Memory B cell (primary cell): ENCODE measurements at places on chromosomes 5 and 9.

GRCh38 chr9:109969011-109969410 is 189.0 kb downstream of the PALM2AKAP2 start:
- DNase-seq = no peak

DNA sequence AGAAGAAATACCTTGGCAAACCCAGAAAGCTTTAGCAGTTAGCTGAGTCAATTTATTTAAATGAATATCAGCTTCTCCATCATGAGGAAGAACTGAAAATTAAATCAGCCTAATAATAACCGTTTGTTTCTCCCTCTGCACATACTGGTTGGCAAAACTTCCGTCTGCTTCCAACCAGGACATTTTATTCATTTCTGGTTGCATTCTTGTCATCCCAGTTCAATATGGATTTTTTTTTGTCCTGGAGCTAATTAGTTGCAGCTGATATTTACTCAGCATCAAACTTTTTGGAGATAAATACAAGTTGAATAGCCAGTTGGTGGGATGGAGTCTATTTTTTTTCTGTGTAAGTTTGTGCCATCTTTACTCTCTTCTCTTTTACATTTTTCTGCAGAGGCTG is 126.5 kb upstream of the GDNF start:
- no peak for DNase-seq

DNA sequence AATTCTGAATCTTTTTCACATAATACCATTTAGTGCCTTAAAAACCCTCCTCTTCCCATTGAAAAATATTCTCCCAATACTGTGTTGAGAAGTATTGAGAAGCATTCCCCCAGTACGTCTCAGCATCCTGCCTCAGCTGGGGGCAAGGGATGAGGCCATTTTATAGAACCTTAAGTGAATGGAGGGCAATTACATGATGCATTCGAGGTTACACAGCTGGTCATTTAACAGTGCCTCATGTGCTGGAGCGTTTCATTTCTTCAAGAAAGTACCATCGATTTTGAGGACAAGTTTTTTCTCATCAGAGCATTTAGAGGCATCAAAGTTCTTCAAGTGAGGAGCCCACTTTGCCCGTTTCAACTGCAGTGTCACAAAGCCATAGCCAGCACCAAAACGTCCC is 135.6 kb downstream of the DOCK2 start:
- DNase-seq = no peak

GRCh38 chr5:53091289-53091688 is 18.3 kb downstream of the MOCS2 start:
- no peak for DNase-seq

GRCh38 chr5:154193283-154193682 is 2.8 kb downstream of the GALNT10 start:
- DNase-seq = no peak

DNA sequence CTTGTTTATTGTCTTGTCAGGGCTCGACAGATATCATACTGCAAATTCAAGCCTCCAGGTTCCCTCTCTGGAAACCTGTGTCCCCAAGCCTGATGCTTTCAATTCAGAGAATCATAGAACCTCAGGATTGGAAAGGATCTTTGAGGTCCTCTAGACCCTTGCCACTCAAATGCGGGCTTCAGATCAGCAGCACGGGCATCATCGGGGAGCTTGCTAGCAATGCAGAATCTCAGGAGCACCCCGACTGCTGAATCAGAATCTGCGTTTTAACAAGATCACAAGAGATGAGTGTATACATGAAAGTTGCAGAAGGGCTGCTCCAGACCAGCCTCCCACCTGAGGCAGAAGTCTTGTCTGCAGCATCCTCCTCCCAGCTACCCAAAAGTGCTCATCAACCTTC is 13.1 kb upstream of the EGFLAM start:
- DNase-seq = no peak

GRCh38 chr5:161001604-161002003 is 149.6 kb upstream of the ATP10B start:
- DNase-seq = no peak

DNA sequence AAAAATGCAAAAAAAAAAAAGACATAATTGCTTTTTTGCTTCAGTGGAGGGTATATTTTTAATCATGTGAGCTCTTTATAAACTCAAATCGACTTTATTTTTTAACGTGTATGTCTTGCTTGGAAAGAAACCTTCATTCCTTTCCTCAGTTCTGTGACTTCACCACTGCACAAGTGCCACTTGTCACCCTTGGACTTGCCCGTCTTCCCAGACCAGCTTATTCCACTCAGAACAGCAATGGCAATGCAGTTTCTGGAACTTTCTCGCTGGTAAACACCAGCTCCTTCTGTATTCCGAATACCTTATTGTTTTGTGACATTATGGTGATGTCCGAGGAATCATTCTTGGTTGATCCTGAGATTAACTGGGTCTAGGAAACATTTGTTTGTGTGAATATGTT is 440.5 kb upstream of the ADAMTS16 start:
- no peak for DNase-seq

- no peak for DNase-seq
Measured at GRCh38 chr5:83919071-83920041, 198.7 kb upstream of the HAPLN1 start.

DNA sequence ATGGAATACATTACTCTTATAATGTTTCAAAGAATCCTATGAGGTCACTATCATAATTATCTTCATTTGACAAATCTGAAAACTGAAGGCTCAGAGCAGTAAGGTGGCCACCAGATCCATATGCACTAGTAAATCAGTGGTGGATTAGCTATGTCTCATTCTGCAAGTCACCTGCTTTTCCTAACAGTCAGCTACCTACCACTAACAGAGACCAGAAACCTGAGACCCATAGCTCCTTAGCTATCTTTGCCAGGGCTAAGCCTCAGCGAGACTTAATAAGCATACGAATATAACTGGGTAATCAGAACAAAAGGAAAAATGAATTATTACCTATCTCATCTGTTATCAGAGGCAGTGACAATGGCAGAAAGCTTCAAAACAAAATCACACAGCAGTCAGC is 118.7 kb downstream of the AUH start:
- DNase-seq = no peak

DNA sequence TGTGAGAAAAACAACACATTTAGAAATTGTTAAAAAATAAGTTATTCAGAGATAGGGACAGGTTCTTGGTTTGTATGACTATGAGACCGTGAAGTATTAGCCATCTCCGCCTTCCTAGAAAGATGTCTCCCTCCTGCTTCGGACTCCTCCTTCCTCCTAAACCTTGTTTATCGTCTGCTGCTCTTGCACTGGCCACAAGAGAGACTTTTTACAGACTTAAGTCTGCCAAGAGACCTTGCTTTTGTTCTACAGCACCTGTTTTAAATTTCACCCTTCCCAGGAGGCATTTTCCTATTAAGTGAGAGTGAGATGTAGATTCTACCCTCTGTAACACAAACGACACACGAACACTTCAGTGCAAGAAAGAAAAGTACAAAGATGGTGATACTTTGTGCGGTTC is 274.6 kb downstream of the ARHGEF28 start:
- no peak for DNase-seq

DNA sequence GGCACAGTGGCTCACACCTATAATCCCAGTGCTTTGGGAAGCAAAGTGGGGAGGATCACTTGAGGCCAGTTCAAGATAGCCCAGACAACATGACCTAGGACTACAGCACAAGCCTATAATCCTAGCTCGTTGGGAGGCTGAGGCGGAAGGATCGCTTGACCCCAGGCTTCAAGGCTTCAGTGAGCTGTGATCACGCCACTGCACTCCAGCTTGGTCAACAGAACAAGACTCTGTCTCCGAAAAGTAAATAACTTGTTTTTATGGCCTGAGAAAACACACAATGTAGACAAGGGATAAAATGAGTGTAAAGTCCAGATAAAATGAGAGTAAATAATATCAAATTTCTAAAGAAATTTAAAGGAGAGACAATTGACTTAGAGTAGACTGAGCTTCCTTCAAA is 26.3 kb downstream of the SHLD3 start:
- DNase-seq = no peak

- DNase-seq = no peak
Measured at GRCh38 chr9:76188286-76188685, 205.9 kb downstream of the RFK start.

- no peak for DNase-seq
Measured at GRCh38 chr5:756865-757345, 27.6 kb downstream of the ZDHHC11B start.

GRCh38 chr5:76838481-76839261 is 11.1 kb upstream of the S100Z start:
- no peak for DNase-seq

DNA sequence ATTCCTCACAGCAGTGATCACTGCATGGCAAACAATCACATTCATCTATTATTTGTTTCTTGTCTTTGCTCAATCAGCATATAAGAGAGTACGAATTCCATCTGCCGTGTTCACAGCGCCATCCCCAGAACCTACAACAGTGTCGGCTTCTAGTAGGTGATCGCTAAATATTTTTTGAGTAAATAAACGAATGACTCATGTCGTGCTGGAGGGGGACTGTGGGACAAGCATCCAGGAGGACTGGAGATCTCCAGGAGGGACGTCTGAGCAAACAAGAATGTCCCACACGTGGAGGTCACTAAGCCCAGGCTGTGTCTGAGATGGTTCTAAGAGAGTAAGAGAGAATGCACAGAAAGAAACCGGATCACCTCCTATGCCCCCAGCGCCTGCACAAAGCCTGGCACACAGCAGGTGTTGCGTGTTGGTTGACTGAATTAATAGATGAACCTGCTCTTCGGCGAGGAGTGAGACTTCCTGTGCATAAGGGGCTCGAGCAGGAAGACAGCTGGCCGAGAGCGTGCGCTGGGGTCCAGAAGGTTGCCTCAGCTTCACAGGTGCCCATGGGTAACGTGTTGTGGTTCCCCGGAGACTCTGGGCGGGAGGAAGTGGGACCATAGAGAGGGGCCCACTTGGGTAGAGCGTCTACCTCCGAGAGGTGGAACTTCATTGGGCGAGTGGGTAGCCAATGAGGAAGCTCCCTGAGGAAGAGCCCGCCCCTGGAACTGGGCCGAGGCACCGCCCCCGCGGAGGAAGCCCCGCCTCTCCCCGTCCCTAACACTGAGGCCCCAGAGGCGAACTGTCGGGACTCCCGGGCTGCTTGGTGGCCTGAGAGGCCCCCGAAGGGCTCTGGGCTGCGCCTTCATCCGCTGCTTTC is 193.0 kb downstream of the MELK start:
- peak; percentile 93 for DNase-seq

DNA sequence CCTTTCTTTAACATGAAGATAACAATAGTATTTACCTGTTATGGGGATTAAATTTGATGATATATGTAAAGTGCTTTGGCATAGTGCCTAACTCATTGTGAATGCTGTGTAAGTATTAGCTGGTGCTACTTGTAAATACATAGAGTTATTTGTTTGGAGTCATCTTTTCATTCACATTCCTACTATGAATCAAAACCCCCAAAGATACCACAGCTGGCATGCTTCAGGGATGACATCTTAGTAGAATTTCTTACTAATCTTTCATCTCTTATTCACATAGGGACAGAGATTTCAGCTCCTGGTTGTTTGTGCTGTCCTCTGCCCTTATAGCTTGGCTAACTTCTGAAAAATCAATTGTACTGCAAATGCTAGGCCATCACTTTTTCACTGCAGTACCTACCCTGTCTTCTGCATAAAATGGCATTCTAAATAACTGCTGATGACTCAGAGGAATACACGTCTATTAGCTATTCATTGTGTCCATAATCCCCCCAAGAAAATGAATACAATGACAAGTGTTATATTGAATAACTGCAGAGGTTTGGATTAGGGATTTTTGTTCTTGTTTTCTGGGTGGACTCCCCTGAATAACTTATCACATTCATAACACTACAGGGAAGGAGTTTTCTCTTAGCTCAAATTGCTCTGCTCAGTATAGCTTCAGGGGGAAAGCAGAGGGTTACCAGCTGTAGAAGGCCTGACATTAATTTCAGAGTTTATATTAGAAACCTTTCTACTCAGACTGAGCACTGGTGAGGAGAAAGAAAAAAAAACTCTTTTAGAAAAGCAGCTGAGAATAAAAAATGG is 192.2 kb upstream of the C9orf72 start:
- DNase-seq = no peak

DNA sequence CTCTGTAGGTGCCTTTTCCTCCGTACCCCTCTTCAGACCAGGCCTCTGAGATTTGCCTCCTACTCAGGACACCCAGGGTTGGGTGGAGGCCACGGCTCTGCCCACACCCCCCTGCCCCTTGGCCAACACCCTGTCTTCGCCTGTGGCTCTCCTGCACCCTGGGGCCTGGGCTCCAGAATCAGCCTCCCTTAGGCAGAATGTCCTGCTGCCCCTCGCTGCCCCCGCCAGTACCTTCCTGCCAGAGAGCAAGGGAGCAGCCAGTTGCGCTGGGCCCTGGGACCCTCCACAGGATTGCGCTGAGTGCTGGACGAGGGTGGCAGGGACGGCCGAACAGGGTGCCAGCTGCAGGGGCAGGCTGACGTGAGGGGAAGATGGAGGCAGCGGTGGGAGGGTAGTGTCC is 53.5 kb downstream of the COL5A1 start:
- DNase-seq = no peak

DNA sequence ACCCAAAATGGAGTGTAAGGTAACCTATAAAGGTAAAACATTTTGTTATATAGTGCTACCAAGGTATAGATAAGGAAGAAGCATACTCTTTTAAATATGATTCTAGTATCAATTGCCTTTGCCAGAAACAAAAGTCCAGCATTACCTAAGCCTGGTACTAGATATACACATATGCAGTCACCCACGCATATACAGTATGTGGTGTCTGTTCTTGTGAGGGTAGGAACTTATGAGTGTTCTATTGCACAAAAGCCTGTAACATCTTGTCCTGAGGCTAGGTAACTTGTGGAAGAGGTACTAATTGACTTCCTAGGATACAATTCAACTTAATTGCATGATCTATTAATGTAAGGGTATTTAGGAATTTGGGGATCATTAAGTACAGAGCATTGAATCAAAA is 31.3 kb upstream of the IFNE start:
- no peak for DNase-seq

- DNase-seq = no peak
Measured at GRCh38 chr9:118104363-118104762, 400.2 kb downstream of the TLR4 start.

- DNase-seq = no peak
Measured at GRCh38 chr5:179832039-179832745, 11.5 kb downstream of the SQSTM1 start.

DNA sequence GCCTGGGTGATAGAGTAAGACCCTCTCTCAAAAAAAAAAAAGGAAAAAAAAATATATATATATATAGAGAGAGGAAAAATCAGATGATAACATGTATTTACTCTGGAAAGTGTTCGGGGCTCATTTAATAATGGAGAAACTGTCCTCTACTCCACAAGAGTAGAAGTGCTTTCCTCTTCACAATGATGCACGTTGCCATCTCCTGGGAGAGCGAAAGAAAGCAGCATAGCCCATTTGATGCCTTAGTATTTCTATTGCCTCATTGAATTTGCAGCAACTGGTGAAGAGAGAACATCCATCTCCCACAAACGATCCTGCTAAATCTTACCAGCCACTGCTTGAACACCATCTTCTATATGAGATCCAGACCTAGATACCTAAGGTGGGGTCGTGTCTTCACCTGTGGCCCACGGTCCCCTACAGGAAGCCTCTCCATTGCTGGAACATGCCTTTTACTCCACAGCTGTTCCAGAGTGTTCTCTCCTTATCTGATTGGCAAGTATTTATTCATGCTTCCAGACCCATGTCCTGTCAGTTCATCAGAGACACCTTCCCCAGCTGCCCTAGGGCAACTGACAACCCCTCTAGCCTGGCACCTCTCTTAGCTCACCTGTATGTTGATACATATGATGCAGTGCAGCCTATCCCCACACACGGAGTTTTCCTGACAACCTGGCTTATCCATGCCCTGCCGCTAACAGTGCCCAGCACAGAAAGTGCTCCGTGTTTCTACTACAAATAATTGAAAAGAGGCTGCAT is 115.3 kb downstream of the MARCHF11 start:
- no peak for DNase-seq
